ENCODE measurements at places on chromosomes 3 and 15.

DNA sequence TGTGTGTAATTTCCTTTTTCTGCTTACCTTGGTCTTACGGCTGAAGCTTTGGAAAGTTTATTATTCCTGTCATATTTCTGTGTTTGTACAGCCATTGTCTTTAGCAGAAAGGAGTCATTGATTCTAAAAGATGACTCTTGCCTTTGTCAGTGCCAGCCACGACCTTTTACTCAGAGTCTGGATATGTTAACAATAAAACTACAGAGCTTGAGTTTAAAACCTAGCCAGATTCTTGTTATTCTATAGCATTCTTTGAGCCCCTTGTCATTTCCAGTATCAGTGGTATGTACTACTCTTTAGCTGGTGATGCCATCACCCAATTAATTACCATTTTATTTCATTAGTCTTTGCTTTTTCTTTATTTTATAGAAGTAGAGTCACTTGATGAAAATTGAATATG is 142.4 kb downstream of the TCF12 start:
- DNase-seq, result no peak

DNA sequence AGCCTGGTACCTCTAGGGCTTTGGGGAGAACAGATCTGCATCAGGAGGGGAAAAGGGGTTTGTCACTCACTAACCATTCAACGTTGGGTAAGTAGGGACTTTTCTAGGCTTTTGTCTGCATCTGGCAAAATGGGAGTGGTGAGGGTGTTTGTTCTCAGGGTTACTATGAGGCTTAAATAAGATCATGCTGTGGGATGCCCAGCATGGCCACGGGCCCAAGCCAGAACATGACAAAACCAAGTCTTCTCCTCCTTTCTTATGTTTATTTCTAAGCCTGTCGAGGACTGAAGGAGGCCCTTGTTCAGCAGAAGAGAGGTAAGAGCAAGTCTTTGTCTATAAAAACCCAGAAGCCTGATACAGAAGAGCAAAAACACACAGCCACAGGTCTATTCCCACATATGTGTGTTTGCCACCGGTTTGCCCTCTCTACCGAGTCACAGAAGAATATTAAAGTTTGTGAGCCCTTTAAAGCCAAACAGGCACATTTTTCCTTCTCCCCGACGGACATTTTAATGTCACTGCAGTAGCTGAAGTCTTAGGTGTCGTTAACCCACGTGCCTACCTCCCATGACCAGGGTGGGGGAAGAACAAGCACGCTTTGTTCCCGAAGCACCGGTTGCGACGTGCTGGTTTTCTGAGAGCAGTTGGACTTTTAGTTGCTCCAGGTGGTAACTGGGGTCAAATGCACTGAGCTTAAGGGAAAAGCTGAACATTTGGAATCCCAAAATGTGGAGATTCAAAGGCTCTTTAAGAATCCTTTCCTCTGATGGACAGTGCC is 72.1 kb downstream of the NOX5 start:
- DNase-seq, result no peak

DNA sequence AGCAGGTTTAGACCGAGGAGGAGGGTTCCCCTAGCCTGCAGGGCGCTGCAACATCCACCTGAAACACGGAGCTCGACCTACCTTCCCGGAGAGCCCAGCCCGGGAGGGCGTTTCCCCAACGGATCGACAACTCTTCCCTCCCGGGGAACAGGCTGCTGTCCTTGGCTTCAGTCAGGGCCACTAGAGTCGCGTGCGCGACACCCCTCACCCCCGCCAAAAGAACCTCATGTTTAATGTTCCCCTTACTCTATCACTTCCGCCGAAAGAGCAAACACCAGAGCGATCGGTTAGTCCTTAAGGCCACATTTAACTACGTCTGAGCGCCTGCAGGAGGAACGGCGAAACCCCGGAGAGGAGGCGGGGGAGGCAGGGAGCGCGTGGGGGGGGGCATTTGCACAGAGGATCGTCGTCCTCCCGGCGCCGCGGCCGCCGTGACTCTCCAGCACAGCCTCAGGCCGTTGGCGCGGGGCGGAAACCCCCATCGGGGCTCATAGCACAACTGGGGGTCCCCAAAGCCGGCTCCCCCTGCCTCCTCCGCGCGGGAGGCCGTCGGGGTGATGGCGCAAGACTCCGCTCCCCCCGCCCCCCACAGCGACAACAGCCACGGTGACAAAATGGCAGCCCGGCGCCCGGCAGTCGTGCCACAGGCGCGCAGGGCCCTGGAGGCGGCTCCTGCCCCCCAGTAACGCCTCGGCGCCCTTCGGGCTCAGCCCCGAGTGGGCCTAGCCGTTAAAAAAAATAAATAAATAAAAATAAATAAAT is 3.2 kb downstream of the ANP32A start:
- DNase-seq, result peak; percentile 78

- no peak for DNase-seq
Measured at GRCh38 chr15:43508991-43509659, 8.3 kb upstream of the MAP1A start.

- DNase-seq, result no peak
Measured at GRCh38 chr3:185420762-185421161, 57.8 kb downstream of the MAP3K13 start.

GRCh38 chr3:22555753-22556435 is 647.2 kb upstream of the UBE2E2 start:
- no peak for DNase-seq

DNA sequence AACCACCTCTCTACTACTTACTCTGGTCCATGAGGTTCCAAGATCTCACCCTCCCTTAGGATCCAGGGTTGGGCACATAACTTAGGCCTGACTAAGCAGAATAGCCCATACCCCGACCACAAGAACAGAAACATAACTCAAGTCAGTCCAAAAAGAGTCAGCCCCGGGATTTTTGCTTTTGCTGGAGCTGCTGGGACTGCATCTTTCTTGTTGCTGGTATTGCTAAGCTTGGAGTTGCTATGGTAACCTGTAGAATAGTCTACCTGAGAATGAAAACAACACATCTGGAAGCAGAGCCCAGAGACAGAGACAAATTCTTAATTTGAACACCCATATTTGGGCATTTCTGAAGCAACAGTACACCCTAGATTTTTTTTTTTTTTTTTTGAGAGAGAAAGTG is 6.5 kb downstream of the RUBCN start:
- DNase-seq, result no peak

- no peak for DNase-seq
Measured at GRCh38 chr3:23575697-23576096, 230.1 kb upstream of the UBE2E1 start.

- no peak for DNase-seq
Measured at GRCh38 chr3:121018917-121019321, 110.9 kb downstream of the STXBP5L start.

DNA sequence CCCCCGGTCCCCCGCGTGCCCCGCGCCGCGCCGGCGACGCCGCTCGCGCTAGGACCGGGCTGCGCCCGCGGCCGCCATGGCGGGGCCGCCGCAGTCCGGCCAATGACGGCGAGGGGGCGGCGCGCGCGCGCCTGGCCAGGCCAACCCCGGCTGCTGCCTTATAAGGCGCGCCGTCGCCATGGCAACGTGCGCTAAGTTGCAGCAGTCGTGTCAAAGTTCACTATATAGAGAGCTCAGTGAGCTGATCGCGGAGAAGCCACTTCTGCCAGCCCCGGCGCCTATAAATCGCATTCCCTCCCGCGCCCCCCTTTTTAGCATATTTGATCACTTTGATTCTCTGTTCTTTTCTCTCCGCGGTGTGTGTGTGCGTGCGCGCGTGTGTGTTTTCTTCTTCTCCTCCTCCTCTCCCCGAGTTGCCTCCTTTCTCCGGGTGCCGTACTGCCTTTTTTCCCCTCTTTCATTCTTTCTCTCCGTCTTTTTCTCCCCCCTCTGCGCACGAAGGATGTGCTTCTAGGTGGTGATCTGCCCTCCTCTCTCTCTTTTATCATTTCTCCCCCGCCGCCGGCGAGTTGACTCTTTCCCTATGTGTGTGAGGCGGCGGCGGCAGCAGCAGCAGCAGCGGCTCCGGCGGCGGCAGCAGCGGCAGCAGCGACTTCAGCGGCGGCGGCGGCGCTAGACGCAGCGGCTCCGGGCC is at the start of gene NR2F2:
TSS of gene NR2F2 (plus strand) at position 251 of the 694 bp plus-strand sequence. CDS start 1,406 bp downstream, outside the sequence.
- no peak for DNase-seq

- no peak for DNase-seq
Measured at GRCh38 chr3:73603762-73604171, 21.0 kb downstream of the PDZRN3 start.

DNA sequence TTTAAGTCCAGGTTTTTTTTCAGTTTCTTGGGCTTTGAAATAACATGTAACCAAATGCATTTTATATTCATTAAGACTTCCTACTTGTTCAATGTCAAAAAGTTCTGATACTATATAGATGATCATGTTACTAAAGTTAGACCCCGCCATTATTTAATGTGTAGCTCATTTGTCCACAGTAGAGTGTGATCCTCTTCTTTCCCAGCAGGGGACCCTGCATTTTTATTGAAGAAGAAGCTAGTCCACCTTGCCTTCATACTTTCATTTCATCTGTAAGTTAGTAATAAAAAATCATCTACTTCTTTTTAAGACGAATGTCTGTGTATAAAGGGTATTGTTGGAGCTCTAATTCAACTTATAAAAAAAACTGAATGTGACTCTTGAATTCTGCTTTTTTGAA is 404.6 kb downstream of the SI start:
- no peak for DNase-seq

GRCh38 chr3:114730397-114730796 is 416.7 kb downstream of the ZBTB20 start:
- no peak for DNase-seq

GRCh38 chr3:39413691-39414420 is 7.3 kb downstream of the RPSA start:
- no peak for DNase-seq

DNA sequence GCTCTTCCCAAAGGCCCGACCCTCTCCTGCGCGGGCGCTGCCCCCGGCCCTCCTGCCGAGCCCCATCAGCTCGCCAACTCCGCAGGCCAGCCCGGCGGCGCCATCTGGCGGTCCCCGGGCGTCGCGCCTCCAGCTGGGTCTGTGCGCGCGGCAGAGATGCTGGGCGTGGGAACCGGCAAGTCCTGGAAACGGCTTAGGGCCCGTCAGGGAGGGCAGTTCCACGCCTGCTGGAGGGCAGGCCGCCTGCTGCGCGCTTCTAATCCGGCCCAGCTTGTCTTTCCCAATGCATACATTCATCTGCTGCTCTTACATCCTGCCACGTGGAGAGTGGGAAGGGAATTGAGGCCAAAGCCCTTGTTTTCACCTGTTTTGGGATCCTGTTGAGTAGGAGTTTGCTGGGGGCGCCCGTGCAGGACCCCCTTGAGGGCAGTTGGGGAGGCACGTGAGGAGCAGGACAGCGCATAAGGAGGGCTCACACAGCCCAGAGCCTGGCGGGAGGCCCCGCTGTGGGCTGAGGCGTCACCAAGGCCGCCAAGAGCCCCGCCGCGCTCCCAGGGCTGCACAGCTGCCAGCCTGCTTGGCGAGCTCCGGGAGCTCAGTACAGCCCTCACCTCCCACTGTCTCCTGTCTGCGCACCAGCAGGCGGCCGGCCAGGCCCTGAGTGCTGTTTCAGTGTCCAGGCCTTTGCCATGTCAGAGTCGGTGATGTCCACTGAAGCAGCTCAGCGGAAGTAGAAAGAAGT is 165.6 kb downstream of the NSMCE3 start:
- peak; percentile 58 for DNase-seq

DNA sequence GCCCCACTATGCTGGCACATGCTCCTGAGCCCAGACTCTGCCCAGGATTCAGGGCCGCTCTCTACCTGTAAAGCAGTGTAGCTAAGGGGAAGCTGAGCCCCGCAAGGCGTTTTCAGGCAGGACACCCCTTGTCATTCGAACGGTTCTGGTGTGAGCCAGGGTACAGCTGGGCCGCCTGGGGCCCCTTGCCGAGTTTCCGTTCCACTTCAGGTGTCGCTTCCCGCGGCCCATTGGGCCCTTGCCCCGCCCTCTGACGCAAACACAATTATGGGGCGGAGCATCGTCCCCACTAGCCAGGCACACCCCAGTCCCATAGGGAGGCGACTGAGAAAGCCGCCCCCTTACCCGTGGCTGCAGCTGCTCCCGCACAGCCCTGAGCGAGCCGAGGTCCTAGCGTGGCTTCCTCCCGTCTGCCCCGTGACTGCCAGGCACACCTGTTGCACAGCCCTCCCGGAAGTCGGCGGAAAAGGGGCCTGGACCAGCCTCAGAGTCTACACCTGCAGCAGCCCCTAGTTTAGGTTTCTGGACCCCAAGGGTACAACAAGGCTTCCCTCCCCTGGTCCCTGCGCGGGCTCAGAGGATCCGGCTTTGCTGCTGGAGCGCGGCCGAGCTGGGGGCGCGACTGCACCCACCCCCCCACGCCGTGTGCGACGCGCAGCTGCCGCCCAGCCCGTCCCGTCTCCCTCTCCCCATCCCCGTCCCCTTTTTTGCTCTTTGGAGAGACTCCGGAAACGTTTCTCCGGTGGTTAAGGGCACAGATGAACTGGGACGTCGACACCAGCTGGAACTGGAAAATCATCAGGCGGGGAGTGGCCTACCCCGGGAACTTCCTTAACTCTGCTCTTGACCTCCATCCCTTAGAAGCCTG is at the start of gene PLSCR2:
TSS of gene PLSCR2 (minus strand) at position 412 of the 868 bp plus-strand sequence. CDS start 9,657 bp downstream, outside the sequence.
- DNase-seq, result peak; percentile 74

DNA sequence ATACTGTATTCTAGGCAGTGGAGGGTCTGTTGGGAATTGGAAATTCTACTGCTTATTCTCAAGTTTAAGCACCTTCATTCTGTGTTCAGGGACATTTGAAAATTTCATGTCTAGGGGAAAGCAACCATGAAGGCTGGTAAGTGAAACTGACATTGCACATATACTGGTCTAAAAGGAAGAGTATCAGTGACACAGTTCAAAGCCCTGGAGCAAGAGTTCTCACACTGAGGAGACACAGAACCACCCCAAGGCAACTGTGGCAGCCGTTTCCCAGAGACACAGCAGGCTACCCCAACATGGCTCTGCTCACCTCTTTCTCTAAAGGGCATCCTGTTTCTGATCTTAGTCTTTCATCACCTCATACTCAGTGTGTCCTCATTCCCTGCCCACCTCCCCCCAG is 67.5 kb downstream of the KCNMB2 start:
- DNase-seq, result no peak

- no peak for DNase-seq
Measured at GRCh38 chr3:56928379-56929068, 126.8 kb upstream of the ARHGEF3 start.

DNA sequence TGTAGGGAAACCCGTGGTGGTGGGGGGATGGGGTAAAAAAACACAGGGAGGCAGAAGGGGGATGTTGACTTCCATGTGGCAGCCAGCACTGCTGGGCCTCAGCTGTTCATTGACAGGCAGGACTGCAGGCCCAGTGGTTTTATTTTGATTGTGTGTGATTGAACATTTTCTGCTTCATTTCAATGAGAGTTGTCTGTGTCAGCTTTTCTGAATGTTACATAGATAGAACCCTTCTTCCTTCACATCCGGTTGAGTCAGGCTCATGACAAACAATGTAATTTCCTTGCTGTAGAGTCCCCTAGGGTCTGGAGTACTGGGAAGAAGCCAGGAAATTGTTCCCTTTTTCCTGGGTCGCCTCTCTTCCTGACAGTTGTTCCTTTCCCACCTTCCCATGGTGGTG is 8.2 kb upstream of the RPP25 start:
- no peak for DNase-seq

Measured in activated CD8-positive, alpha-beta memory T cell treated with anti-CD3 and anti-CD28 coated beads, Interleukin-2, amount 50 U/mL, for 4 hours (primary cell).